ENCODE measurements at places on chromosomes 12 and 14. TPM values are rescaled to one million over a fixed set of nuclear protein-coding genes. Genes with fewer than 3 reads are reported as not detected.

Gene TMEM63C
- total RNA-seq: 8.7 TPM

Gene SP1
- 89.2 TPM for total RNA-seq

Gene RPL10L
- total RNA-seq: not detected

Gene CD27
- 53.9 TPM for total RNA-seq

Gene CPSF2
- 58.8 TPM for total RNA-seq

Gene SCN8A
- total RNA-seq: 3.0 TPM

Gene POTEM
- total RNA-seq: not detected

Gene AICDA
- total RNA-seq: 0.43 TPM

Gene E2F7
- total RNA-seq: 1.0 TPM

Gene MYF5
- total RNA-seq: not detected

Gene PRR4
- total RNA-seq: 3.5 TPM

Gene STON2
- total RNA-seq: 226 TPM

Gene PLEKHH1
- total RNA-seq: 2.8 TPM

Gene C12orf54
- not detected for total RNA-seq

DNA sequence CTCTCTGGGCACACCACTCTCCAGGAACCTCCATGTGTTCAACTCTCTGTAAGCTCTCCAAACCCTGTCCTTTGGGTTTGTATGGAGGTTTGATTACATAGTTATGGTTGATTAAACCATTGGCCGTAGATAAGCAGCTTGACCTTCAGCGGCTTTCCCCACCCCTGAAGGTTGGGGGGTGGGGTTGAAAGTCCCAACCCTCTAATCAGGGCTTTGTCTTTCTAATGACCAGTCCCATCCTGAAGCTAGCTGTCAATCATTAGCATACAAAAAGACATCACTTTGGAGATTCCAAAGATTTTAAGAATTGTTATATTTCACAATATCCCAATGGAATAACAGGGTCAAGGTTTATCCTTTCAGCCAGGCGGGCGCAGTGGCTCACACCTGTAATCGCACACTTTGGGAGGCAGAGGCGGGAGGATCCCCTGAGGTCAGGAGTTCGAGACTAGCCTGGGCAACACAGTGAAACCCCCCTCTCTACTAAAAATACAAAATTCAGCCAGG lies 8.4 kb downstream of the FAM186A start:
- no peaks in the 10 kb centered on the region for H3K4me1 ChIP-seq
- H3K36me3 ChIP-seq: no peaks in the 10 kb centered on the region
- no peak overlapping the region for H3K4me3 ChIP-seq
- no peak for DNase-seq
- no peaks in the 10 kb centered on the region for H3K27me3 ChIP-seq
- H3K27ac ChIP-seq: no peak overlapping the region

- no peak for DNase-seq
- H3K27ac ChIP-seq: no peak overlapping the region
- no peak overlapping the region for H3K4me3 ChIP-seq
- H3K27me3 ChIP-seq: no peaks in the 10 kb centered on the region
- H3K36me3 ChIP-seq: no peaks in the 10 kb centered on the region
Observed at GRCh38 chr12:14619741-14620501, 52.2 kb upstream of the PLBD1 start.

DNA sequence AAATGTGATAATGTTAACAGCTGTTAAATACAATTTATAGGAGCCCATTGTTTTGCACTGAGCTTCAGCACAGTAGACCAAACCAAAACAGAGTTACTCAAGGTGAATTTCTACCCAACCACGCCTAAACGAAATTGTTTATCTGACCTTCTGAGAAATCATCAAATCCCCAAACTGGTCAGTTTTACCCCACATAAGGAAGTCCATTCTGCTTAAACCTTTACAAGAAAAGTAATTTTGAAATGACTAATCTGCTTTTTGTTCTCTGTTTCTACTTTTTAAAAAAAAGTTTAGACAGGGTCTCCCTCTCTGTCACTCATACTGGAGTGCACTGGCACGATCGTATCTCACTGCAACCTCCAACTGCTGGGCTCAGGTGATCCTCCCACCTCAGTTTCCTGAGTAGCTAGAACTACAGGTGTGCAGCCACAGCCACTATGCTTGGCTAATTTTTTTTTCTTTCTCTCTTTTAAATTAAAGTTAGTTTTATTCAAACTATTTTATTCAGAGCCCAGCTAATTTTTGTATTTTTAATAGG lies 1.4 kb upstream of the RNF10 start:
- DNase-seq: no peak
- H3K4me1 ChIP-seq: peaks cover 48% of the 10 kb centered on the region
- no peak overlapping the region for H3K4me3 ChIP-seq
- H3K27ac ChIP-seq: no peak overlapping the region
- H3K27me3 ChIP-seq: no peaks in the 10 kb centered on the region

DNA sequence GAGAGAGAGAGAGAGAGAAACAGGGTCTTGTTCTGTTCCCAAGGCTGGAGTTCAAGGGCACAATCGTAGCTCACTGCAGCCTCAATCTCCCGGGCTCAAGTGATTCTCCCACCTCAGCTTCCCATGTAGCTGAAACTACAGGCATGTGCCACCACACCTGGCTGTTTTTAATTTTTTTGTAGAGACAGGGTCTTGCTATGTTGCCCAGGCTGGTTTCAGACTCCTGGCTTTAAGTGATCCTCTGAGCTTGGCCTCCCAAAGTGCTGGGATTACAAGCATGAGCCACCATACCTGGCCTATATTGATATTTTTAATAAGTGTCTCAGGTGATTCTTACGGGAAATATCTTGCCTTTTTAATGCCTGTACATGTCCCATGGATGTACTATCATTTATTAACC lies 50.9 kb upstream of the STON2 start:
- H3K4me1 ChIP-seq: peaks cover 10% of the 10 kb centered on the region
- DNase-seq: no peak
- H3K27ac ChIP-seq: peak overlapping the region; percentile 22
- no peak overlapping the region for H3K4me3 ChIP-seq

DNA sequence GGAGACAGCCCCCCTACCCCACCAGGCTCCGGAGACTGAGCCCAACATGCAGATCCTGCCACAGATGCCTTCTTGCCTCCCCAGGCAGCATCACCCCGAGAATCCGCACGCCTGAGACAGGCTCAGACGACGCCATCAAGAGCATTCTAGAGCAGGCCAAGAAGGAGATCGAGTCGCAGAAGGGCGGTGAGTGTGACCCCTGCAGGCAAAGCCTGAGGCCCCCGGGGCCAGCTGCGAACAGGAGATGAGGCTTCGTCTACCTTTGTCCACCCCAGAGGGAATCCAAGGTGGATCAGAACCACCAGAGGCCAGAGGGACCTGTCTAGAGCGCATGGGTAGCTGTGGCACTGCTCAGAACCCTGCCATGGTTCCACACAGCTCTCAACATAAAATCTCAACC lies 56.9 kb downstream of the PHETA1 start:
- H3K4me3 ChIP-seq: no peak overlapping the region
- H3K4me1 ChIP-seq: no peaks in the 10 kb centered on the region
- no peak overlapping the region for H3K27ac ChIP-seq

- H3K27me3 ChIP-seq: no peaks in the 10 kb centered on the region
- no peak overlapping the region for H3K27ac ChIP-seq
- no peak for DNase-seq
- H3K36me3 ChIP-seq: no peaks in the 10 kb centered on the region
- no peaks in the 10 kb centered on the region for H3K4me1 ChIP-seq
Observed at GRCh38 chr12:46908236-46908935, 82.6 kb upstream of the SLC38A4 start.

GRCh38 chr14:68668531-68668930 lies 124.3 kb downstream of the ZFP36L1 start:
- H3K36me3 ChIP-seq: no peaks in the 10 kb centered on the region
- no peaks in the 10 kb centered on the region for H3K27me3 ChIP-seq
- H3K4me3 ChIP-seq: no peak overlapping the region
- DNase-seq: no peak
- peak overlapping the region; percentile 50 for H3K27ac ChIP-seq

DNA sequence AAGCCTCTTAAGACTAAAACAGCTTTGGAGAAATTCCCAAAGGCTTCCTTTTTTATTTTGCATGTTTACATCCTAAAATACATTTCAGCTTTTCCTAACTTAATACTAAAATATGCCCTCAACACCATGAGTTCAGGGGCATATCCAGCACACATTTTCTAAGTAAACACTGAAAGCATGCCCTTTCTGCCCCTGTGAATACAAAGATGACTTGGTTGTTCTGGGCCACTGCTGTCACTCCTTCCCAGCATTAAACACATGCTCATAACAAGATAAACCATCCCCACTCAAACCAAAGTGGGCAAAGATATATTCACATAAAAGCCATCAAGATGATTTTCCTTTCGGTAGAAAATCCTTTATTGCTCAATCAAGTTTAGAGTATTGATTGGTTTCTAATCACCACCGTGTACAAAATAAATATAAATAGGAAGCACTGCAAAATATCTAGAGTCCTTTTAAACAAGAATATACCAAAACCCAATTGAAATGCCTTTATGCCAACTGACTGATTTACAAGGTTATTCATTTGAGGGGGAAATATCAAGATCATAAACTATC lies 1.9 kb downstream of the CCNB1IP1 start:
- no peaks in the 10 kb centered on the region for H3K27me3 ChIP-seq
- no peak overlapping the region for H3K27ac ChIP-seq
- no peak for DNase-seq
- no peaks in the 10 kb centered on the region for H3K36me3 ChIP-seq
- no peak overlapping the region for H3K4me3 ChIP-seq

GRCh38 chr12:4269279-4269991 lies 4.1 kb upstream of the CCND2 start:
- peaks cover 33% of the 10 kb centered on the region for H3K4me1 ChIP-seq
- H3K4me3 ChIP-seq: peak overlapping the region; percentile 44
- H3K27ac ChIP-seq: peak overlapping the region; percentile 86
- H3K27me3 ChIP-seq: peaks cover 8% of the 10 kb centered on the region
- peak; percentile 98 for DNase-seq
- no peaks in the 10 kb centered on the region for H3K36me3 ChIP-seq

- H3K27ac ChIP-seq: no peak overlapping the region
- no peak overlapping the region for H3K4me3 ChIP-seq
- DNase-seq: no peak
- H3K27me3 ChIP-seq: no peaks in the 10 kb centered on the region
- H3K36me3 ChIP-seq: no peaks in the 10 kb centered on the region
Observed at GRCh38 chr12:21614506-21614905, 9.9 kb upstream of the GYS2 start.

DNA sequence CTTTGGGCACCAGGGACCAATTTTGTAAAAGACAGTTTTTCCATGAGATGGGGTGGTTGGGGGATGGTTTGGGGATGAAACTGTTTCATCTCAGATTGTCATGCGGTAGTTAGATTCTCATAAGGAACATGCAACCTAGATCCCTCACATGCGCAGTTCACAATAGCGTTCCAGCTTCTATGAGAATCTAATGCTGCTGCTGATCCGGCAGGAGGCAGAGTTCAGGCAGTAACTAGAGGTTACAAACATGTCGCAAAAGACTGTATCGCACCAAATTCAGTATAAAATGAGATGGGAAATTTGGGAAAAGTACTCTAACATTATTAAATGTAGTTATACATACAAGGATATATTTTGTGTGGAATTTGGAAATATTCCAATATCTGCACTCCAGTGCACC lies 213.2 kb upstream of the LRFN5 start:
- no peak overlapping the region for H3K4me3 ChIP-seq
- no peaks in the 10 kb centered on the region for H3K4me1 ChIP-seq
- no peak overlapping the region for H3K27ac ChIP-seq
- no peaks in the 10 kb centered on the region for H3K36me3 ChIP-seq
- no peak for DNase-seq
- H3K27me3 ChIP-seq: no peaks in the 10 kb centered on the region

DNA sequence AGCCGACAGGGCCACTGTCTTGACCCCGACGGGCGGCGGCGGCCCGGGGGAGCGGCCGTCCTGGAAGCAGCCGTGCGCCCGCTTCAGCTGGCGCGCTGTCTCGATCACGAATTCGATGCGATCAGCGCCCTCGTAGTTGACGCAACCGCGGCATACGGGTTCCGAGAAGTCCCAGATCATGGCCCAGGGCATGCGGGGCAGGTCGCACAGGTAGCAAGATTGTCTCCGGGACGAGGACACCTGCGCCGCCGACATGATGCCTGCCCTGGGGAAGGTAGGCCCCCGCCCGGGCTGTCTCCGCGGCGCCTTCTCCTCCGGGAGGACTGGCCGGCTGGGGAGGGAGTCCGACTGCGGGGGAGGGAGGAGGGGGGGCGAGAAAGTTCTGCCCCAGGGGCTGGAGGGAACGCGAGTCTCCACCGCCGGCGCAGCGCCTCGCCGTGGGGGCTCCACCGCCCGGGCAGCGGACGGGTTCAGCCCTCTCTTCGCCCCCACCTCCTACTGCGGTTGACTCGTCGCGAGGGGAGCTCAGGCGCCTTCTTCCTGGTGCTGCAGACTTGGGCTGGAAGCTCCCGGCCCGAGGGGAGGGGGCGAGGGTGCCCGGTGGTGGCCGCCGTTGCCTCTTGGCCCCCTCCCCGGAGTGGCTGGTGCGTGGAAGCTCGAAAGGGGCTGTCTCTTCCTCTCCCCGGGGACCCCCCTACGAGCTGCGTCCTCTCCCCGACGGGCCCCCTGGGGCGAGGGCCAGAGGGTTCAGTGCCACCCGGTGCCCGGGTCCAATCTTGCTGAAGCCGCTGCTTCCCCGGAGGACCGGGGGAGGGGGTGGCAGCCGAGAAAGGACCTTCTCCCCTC lies 747 bp downstream of the IRF2BPL start:
- H3K27ac ChIP-seq: peak overlapping the region; percentile 100
- peak; percentile 95 for DNase-seq
- H3K27me3 ChIP-seq: no peaks in the 10 kb centered on the region
- peaks cover 39% of the 10 kb centered on the region for H3K36me3 ChIP-seq

DNA sequence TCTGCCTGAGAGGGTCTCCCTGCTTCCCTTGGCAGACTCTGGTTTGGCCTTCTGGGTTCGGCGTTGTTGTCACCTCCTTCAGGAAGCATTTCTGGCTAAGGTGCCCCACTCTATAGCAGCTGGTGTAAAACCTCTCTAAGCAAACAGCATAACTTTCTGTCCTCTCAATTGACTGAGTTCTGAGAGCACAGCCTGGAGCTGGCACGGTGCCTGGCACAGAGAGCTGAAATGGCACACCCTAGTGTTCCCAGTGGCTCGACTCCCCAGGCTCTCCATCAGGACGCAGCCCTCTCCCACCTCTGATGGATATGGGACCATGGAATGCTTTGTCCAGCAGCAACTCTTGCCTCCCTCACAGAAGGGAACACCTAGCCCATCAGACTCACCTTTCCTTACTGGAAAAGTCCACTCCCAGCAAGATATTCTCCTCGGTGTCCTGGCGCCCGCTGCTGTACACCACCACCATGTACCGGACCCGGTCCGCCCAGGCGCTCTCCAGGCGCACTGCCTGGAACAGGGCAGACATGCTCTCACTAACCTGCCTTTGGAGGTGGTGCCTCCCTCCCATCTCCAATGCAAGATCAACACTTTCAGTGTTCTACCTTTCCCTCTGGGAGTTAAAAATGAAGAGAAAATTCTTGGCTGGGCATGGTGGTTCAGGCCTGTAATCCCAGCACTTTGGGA lies 40.6 kb downstream of the SSH1 start:
- H3K36me3 ChIP-seq: peaks cover 81% of the 10 kb centered on the region
- H3K4me3 ChIP-seq: no peak overlapping the region
- no peak overlapping the region for H3K27ac ChIP-seq

- no peak overlapping the region for H3K4me3 ChIP-seq
- peaks cover 24% of the 10 kb centered on the region for H3K4me1 ChIP-seq
- no peaks in the 10 kb centered on the region for H3K27me3 ChIP-seq
- H3K27ac ChIP-seq: no peak overlapping the region
- no peaks in the 10 kb centered on the region for H3K36me3 ChIP-seq
Observed at GRCh38 chr12:132544080-132544397, 54.1 kb downstream of the FBRSL1 start.

GRCh38 chr14:94051115-94051514 lies 25.0 kb downstream of the OTUB2 start:
- no peak overlapping the region for H3K4me3 ChIP-seq
- H3K4me1 ChIP-seq: peaks cover 62% of the 10 kb centered on the region
- H3K36me3 ChIP-seq: peaks cover 6% of the 10 kb centered on the region
- no peaks in the 10 kb centered on the region for H3K27me3 ChIP-seq
- H3K27ac ChIP-seq: no peak overlapping the region
- DNase-seq: peak; percentile 63

Data from spleen (tissue), 13 donors.